ENCODE measurements at places on chromosomes 4 and X. TPM values are rescaled to one million over a fixed set of nuclear protein-coding genes. Genes with fewer than 3 reads are reported as not detected.
A peak's percentile ranks its signal among the peaks of the same experiment; 100 is the strongest.

NIPAL1 gene
- total RNA-seq, result 1.4 TPM

BEND2 gene
- total RNA-seq, result not detected

NWD2 gene
- total RNA-seq, result not detected

GRCh38 chrX:45714866-45715265, 514.2 kb upstream of the DIPK2B start:
- H3K36me3 ChIP-seq, result no peaks in the 10 kb centered on the region
- DNase-seq, result no peak
- no peaks in the 10 kb centered on the region for H3K4me1 ChIP-seq

DNA sequence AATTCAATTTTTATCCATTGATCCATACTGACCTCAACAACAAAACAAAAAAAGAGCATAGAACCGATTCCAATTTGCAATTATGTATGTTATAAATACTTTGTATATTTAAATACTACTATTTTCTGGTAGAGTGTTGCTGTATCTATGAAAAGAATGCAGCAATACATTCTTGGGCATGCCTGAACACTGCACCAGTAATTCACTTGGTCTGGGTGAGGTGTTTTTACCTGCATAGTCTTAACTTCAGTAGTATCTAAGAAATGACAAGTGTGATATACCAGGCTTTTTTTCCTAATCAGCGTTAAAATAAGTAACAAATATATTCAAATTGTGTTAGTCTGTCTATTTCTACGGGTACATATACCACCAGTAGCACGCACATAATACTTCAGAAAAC, 120.2 kb downstream of the KLHL13 start:
- H3K4me1 ChIP-seq, result no peaks in the 10 kb centered on the region
- no peak overlapping the region for H3K4me3 ChIP-seq
- DNase-seq, result no peak
- no peak overlapping the region for H3K27ac ChIP-seq
- no peaks in the 10 kb centered on the region for H3K36me3 ChIP-seq

DNA sequence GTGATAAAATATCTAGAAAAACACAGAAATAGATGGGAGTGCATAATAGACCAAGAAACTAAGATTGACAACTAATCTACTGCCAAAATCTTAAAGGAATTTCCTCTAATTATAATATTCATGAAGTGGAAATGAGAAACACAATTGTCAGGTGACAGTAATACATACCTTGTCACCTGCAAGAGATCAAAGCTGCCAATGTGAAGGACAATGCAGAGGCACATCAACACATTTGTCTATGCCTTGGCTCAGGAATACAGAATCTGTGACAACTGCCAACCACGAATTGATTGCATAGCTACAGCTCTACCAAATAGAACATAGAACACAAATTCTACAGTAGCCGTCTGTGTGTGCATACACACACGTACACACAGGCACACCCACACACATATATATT, 295.7 kb downstream of the PPARGC1A start:
- no peak overlapping the region for H3K4me3 ChIP-seq
- no peak overlapping the region for H3K27ac ChIP-seq
- H3K27me3 ChIP-seq, result no peaks in the 10 kb centered on the region
- no peaks in the 10 kb centered on the region for H3K36me3 ChIP-seq
- DNase-seq, result no peak

- peak; percentile 83 for DNase-seq
- H3K27me3 ChIP-seq, result no peaks in the 10 kb centered on the region
- peaks cover 10% of the 10 kb centered on the region for H3K36me3 ChIP-seq
Measured at GRCh38 chr4:55546756-55547465, at the start of gene CLOCK. Gene CLOCK, minus strand, starts transcription at chr4:55546909. Its CDS starts 64,124 bp downstream, at chr4:55482785.

DNA sequence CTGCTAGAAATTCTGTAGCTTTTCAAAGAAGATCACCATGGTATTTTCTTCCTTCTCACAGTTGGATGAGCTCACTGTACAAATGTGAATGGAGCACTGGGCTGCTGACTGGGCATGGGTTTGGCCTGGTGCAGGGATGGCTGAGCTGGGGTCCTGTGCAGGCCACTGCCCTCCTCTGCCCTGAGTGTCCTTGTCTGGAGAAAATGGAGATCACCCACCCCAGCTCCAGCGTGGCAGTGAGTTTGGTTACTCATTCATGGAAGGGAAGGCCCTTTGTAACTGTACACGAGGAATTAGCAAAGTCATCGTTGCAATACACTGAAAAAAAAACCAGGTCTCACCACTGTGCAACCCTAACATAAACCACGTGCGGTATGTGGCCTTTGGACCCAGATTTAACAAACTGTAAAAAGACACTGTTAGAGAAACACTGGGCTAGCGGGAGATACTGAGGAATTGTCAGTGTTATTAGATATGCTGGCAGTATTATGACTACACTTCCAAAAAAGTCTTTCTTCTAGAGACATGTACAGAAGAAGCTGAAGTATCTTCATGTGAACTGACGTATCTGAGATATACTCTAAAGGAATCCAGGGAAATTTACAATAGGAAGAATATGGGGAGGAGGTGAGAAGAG, 16.1 kb upstream of the TBC1D14 start:
- no peaks in the 10 kb centered on the region for H3K27me3 ChIP-seq
- no peak overlapping the region for H3K4me3 ChIP-seq
- no peaks in the 10 kb centered on the region for H3K36me3 ChIP-seq
- peaks cover 17% of the 10 kb centered on the region for H3K4me1 ChIP-seq
- H3K27ac ChIP-seq, result no peak overlapping the region

Data from naive thymus-derived CD4-positive, alpha-beta T cell (primary cell).